NCI-H1092 (cell line): ENCODE measurements at places on chromosomes 16 and 17.

DNA sequence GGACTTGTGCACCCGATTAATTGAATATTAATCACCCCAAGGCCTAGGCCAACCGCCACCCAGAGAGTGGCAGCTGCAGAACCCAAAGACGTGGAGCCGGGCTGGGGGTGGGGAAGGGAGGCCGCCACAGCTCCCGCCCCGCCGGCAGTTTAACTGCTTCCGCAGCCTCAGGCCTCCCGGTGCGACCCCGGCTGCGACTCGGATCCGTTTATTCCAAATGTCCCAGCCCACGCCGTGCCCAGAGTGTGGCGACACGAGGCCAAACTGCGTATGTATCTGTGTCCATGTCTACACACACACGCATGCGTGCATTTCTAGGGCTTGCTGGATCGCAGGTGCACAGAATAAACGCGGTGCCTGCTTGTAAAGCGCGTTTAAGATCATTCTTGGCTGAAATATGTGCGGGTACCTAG, 802 bp upstream of the TOB1 start:
- peak; percentile 81 for DNase-seq

DNA sequence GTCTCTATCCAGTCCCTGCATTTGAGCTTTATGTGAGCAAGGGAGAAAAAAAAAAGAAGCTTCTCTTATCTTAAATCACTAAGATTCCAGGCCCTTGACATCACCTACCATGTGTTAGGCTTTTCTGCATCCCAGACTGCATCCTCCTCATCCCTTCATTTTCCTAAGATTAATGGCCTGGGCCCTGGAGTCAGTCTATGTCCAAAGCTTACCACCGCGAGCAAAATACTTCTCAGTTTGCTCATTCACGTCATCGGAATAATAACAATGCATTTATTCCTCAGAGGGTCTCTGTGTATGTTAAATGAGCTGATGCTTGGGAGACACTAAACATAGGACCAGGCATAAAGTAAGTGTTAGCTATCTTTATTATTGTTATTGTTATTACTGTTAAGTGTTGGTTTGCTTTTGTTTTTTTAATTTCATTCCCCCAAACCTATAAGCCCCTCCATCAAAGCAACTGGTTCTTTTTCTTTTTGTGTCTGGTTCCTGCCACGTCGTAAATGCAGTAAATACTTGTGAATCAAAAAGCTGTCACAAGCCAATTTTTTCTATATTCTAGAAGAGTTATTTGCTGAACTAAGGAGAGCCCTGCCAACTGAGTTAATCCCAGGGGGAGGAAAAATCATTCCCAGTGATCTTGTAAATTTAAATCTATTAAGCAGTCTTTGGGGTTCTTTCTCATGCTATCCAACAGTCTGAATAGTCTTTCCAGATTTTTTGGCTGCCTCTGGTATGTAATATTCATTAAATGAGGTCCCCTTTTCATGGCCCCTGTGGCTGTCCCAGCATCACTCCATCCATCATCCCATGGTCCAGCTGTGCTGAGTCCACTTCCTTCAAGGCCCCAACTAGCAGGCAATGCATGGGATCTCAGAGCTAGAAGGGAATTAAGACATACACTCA, 46.5 kb downstream of the VAT1L start:
- no peak for DNase-seq

DNA sequence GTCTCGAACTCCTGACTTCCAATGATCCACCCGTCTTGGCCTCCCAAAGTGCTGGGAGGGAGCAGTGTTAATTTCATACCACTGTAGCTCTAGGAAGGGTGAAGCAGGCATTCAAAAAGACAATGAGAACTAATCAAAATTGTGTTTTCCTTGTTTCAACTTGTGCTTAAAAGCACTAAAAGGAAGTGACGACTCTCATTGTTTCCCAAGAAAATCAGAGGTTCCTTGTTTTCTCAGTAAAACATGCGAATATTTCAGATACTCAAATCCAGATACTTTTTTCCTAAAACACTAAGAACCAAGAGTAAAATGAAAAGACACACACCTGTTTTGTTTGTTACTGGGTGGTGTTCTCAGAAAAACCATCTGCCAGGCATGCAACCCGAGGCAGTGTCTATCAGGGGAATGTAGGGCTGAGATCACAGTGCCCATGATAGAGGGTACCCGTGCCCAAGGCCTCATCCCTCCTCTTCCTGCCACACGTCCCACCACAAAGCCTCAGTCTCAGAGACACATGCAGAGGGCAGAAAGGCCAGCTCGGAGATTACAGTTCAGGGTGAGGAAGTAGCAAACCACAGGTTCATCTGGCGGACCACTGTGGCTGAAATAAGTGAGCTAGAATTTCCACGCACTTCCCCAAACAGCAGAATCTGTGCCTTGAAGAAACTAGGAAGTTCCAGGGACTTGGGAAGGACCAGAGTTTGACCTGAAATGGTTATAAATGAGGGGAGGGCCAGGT, 33.7 kb downstream of the GINS3 start:
- DNase-seq: no peak

GRCh38 chr16:88197481-88198456, 185.0 kb upstream of the ZNF469 start:
- peak; percentile 57 for DNase-seq

DNA sequence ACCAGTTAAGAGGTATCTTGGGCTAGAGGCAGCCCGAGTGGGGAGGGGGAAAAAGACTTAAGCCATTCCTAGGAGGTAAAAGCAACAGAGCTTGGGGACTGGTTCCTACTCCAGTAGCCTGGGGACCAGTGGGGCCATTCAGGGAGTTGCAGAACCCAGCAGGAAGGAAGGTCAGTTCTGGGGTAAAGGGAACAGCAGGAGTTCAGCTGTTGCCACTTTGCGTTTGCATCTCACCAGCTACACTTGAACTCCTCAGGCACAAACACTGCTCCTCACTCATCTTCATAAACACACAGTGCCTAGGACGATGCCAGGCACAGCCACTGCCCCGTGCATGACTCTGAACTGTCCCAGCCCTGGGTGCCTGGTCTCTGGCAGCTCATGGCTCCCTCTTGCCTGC, 4.0 kb downstream of the HAP1 start:
- DNase-seq: no peak

DNA sequence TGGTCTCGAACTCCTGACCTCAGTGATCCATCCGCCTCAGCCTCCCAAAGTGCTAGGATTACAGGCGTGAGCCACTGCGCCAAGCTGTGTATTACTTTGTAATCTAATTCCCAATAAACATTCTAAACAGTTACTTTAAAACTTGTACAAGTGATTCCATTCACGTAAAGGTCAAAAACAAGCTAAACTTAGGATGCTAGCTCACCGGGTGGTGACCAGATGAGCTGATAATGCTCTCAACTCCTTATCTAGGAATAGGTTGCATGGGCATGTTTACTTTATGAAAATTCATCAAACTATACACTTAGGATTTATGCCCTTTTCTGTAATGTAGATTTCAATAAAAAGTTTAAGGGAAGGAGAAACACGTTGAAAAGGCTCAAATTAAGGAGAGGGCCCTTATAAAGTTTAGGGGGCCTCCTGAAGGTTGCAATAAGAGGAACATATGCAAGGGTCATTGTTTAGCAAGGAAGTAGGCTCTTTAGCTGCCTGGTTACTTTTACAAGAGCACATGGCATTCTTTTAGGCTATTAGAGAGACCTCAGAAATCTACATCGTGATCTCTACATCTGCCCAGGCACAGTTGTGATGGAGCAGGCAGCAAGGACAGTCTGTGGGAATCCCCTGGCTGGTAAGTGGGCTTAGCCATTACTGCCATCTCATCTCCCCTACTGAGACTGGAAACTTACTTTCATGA, 13.3 kb downstream of the CDR2 start:
- no peak for DNase-seq

GRCh38 chr17:2064980-2065785, 10.3 kb downstream of the HIC1 start:
- DNase-seq: no peak

DNA sequence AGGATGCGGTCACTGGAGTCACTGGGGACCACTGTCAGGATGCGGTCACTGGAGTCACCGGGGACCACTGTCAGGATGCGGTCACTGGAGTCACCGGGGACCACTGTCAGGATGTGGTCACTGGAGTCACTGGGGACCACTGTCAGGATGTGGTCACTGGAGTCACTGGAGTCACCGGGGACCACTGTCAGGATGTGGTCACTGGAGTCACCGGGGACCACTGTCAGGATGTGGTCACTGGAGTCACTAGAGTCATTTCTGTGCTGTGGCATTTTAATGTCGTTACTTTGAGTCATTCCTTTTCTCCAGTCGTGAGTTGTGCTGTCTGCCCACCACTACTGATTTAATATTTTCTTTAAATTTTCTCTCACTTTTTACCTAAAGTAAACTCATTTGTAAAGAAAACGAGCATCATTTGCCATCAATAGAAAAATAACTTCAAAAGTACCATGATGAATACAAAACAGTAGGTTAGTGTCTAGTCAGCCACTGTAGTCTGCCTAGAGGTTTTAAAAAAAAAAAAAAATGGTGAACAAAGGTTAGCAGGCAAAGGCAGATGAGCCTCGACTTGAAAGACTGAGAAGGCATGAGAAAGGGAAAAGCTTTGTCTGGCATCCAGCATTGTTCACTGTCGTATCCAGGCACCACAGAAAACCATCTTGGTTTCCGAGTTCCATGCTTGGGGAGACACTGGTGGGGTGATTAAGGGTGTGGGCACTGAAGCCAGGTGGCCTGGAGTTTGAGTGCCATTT, 346.6 kb downstream of the SNX29 start:
- no peak for DNase-seq

- DNase-seq: no peak
Measured at GRCh38 chr17:43169561-43170139, 1.4 kb upstream of the NBR1 start.

DNA sequence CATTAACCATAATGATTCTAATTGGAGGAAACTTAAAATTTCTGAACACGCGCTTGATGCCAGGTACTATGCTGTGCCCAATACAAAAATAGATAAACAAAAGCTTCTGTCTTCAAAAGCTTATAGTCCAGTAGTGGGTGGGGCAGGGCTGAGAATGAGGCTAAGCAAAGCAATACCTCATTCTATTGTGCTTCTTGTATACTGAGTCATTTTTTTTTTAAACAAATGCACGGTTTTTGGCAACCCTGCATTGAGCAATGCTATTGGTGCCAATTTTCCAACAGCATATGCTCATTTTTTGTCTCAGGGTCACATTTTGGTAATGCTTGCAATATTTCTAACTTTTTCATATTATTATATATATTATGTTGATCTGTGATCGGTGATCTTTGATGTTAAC, 34.7 kb upstream of the HNF1B start:
- no peak for DNase-seq

- DNase-seq: no peak
Measured at GRCh38 chr17:37368577-37368976, 7.2 kb upstream of the C17orf78 start.

- DNase-seq: no peak
Measured at GRCh38 chr16:75042426-75043174, 43.8 kb downstream of the ZNRF1 start.

DNA sequence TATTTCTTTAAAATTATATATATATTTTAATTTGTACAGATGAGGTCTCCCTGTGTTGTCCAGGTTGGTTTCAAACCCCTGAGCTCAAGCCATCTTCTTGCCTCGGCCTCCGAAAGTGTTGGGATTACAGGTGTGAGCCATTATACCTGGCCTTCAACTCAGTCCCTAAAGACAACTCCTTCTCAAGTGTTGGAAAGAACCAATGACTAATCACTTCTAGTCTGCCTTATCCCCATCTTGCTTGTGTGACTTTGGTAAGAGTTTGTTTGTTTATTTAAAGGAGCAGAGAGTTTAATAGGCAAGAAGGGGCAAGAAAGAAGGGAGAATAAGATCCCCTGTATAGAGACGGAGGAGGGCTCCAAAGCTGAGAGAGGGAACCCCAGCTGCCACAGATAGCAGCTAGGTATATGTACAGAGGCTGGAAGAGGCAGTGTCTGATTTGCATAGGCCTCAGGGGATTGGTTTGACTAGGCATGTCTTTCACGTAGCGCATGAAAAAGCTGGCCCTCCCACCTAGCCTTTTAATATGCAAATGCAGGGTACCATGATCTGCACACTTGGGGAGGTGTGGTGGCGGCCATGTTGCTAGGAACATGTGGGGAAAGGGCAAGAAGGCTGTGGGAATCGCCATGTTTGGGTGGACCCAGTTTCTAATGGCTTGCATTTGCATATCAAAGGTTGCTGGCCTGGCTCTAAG, 21.5 kb downstream of the ABCC1 start:
- DNase-seq: no peak

- no peak for DNase-seq
Measured at GRCh38 chr17:4368341-4368740, 1.9 kb upstream of the UBE2G1 start.

- no peak for DNase-seq
Measured at GRCh38 chr17:5888811-5889210, 181.4 kb upstream of the WSCD1 start.

DNA sequence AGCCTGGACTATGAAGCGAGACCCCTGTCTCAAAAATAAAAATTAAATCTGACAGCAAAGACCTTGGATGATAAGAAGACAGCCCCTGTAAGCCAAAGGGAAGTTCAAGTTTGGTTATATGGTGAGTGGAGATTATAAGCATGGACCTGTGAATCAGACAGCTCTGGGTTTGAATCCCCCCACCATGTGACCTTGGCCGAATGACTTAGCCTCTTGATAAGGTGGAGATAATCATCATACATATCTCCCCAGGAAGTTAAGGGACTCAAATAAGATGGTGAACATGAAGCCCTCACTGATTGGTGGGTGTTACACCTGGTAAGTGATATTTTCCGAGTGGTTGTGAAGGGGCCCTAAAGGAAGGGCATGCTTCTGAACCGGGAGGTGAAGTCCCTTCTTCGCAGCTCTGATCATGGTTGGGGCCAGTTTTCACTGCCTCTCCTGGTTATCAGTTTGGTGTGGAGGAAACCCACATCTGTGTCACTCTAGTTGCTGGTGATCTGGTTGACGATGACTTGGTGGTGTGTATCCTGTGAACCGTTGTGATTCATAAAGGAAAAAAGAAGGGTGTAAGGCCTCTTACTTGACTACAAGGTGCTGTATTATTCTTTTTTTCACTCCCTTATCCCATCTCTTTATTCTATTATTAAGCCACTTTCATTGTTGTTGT, 61.7 kb upstream of the CLEC18A start:
- DNase-seq: no peak

- DNase-seq: no peak
Measured at GRCh38 chr16:65600046-65600445, 478.2 kb upstream of the CDH11 start.

DNA sequence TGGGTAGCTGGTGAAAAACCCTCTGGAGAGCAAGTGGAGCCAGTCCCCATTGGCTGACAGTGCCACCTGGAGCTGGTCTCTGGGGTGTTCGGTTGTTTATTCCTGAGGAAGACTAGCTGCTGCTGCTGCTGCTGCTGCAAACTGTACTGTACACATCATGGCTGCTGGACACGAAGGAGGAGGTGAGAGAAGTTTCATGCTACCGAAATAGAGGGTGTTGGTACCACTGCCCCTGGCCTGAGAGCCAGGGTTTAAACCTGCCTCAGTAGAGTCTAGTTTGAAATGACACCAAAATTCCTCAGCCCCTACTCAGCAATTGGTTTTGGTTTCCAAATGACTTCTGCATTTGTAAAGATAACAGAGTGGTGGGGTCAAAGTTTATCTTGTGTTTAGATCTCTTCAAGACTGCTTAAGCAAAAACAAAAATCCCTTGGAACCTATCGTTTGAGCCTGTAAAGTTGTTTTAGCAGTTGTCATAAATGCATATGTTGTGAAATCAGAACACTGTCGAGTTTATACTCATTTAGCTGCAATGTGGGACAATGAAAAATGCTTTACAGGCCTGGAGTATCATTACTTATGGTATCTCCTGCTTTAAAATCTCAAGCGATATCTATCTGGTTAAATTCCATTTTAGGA, 40.8 kb downstream of the CYB5B start:
- DNase-seq: no peak

- DNase-seq: no peak
Measured at GRCh38 chr17:74316220-74316619, 9.8 kb upstream of the KIF19 start.

GRCh38 chr17:73639932-73640331, 4.3 kb downstream of the SDK2 start:
- peak; percentile 92 for DNase-seq
